Right ventricle myocardium inferior (tissue), 1 donor: ENCODE measurements at places on chromosomes 12 and 14. TPM values are rescaled to one million over a fixed set of nuclear protein-coding genes. Genes with fewer than 3 reads are reported as not detected.

M6PR gene
- 83.0 TPM for total RNA-seq

GRCh38 chr14:88166616-88167015 lies 156.5 kb downstream of the KCNK10 start:
- no peak for DNase-seq

GRCh38 chr12:26077915-26078702 lies 46.7 kb downstream of the BHLHE41 start:
- no peak for DNase-seq

DNA sequence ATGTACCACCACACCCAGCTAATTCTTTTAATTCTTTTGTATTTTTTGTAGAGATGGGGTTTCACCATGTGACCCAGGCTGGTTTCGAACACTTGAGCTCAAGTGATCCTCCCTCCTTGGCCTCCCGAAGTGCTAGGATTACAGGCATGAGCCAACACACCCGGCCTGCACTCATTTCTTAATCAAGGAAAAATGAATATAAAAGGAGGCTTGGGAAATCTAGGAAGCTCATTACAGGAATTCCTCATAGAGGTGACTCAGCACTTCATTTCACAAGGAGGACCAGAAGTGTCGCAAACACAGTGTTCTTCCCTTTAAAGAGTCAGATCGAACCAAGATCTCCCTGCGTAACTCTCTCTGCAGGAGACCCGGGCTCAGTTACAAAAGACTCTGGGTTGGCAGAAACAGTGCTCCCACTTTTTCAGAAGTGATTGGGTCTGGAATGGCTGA lies 30.3 kb downstream of the NFKBIA start:
- no peak for DNase-seq

PZP gene
- total RNA-seq: 0.30 TPM

CBLN3 gene
- 1.1 TPM for total RNA-seq

DNA sequence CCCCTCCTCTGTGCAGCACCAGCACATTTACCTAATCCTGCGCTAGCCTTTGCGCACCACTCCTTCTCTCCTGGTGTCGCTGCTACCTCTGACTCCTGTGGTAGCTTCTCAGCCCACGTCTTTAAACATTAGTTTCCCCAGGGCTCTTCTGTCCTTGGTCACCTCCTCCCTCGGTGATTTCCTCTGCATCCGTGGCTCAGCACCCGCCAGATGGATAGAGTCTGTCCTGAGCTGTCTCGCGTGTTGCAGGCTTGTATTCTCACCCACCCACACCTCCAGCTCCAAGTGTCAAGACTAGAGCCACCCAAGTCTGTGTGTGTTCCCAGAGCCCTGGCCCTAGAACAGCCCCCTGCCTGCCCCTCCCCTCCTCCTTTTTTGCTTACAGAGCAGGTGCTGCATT lies 83.2 kb downstream of the EML1 start:
- DNase-seq: no peak

TCL1B gene
- not detected for total RNA-seq

DNA sequence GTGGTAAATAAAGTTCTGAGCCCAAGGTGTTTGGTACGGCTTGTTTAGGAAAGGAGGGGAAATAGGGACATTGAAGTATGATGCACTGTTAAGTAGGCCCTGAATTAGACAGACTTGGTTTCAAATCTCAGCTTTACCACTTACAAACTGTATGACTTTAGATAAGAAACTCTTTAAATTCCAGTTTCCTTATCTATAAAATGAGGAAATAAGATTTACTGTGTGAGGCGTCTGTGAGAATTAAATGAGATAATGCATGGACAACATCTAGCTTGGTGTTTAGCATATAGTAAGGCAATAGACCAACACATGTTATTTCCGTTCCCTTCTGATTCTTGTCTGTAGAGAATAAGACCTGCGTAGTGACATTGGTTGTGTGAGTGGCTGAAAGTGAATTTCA lies 7.0 kb downstream of the NCKAP1L start:
- no peak for DNase-seq

BCL11B gene
- total RNA-seq: 0.14 TPM

GRCh38 chr12:48003226-48004052 lies 837 bp downstream of the COL2A1 start:
- no peak for DNase-seq

GRCh38 chr12:69433653-69434052 lies 36.5 kb upstream of the FRS2 start:
- no peak for DNase-seq
